CMK (cell line): ENCODE measurements at places on chromosomes 2 and 18.

DNA sequence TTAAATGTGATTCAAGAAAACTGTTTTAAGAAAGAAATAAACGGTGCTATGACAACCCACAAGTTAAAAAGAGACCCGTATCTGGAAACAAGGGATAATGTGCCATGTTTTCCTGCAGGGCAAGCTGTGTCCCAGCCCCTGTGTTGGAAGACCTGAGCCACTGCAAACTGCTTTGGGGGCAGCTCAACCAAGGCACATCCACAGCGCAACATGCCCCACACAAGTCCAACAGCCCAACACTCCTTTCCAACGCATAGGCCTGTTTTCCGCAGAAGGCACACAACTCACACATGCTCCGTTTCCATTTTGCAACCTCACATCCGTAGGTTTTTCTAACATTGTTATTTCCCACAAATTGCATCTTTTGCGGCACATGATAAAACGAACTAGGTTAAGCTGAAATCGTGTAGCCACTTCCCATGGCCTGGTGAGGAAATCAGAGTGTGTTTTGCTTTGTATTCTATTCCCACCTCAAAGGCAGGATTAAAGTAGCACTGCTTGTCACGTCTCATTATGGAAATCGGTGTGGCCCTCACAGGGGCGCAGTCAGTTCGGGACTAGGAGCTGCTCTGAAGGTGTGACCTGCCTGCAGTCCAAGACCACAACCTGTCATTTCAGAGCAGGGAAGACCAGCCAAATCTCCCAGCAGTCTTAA lies 50.5 kb upstream of the ZNF516 start:
- DNase-seq, result no peak

DNA sequence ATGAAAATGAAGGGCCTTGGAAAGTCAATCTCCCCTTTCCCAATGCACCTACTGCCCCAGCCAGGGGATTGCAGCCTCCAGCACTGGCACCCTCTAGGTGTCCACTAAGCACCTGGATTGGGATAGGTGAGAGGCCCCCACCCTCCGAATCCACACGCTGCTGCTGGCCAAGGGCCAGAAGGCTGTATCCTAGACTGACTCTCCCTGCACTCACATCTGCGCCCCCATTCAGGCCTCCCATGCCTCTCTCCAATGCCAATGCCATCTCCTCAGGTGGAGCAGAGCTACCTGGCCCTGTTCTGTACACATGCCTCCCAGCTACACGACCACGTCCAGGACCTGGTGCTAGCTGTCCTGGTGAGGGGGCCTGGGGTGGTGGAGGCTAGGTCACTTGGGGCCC lies 9.8 kb downstream of the MFSD2B start:
- no peak for DNase-seq

GRCh38 chr18:58699551-58699950 lies 28.3 kb downstream of the MALT1 start:
- no peak for DNase-seq

GRCh38 chr2:20584045-20584398 lies 66.9 kb downstream of the HS1BP3 start:
- DNase-seq, result no peak

- DNase-seq, result no peak
Measured at GRCh38 chr2:207813221-207813916, 43.7 kb upstream of the FZD5 start.
